Hematopoietic multipotent progenitor cell (in vitro differentiated cells): ENCODE measurements at places on chromosomes 12 and 14.
A peak's percentile ranks its signal among the peaks of the same experiment; 100 is the strongest.

GRCh38 chr12:27967551-27968054 is 4.9 kb downstream of the PTHLH start:
- no peak for DNase-seq

DNA sequence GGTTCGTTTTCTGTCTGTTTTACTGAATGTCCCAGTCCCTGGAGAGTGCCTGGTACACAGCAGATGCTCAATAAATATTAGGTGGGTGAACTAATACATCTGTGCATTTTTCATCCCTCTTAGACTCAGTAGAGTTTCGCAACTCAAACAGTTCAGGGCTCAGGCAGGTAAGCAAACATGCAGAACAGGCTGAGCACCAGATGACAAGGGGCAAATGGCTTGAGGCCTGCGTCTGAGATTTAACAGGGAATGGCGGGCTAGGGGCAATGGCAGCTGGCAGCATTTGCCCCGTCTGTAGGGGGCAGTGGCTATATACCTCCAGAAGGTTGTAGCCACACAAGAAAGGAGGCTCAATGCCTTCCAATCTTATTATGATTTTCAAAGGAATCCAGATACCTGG is 8.6 kb upstream of the RAN start:
- DNase-seq = no peak

GRCh38 chr14:71348394-71348793 is 441.1 kb downstream of the PCNX1 start:
- no peak for DNase-seq

DNA sequence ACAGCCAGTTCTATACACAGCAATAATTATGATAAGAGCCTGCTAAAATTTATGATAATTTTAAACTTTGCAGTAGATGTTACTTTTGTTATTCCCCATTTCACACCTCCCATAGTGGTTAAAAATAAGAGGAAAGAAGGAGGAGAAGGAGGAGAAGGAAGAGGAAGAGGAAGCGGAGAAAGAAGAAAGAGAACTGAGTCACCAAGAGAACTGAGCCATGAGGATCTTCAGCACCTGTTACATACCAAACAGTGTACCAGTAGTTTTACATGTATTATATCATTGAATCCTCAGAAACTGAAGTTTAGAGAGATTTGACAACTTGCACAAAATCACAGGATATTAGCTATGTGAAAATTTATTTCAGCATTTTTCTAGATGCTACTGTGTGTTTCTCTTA is 3.9 kb downstream of the CD163 start:
- no peak for DNase-seq

GRCh38 chr12:51005671-51006070 is 20.5 kb downstream of the SLC11A2 start:
- no peak for DNase-seq

DNA sequence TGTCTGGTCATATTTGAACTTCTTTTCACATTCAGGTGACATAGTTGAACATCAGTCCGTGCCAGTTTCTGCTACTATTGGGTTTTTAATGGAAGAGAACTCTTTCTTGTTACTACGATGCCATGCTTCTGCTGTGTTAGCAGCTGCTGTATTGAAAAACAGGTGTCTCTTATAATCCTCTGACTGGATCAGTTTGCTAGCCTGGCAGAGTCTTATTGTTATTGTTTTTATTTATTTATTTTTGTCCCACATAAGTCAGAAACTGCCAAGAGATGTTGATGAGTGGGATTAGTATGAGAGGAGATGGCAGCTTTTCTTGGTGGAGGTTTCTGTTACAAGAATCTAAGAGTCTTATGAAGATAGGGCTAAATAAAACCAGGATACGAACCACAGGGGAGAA is 14.6 kb downstream of the ETV6 start:
- DNase-seq = no peak

DNA sequence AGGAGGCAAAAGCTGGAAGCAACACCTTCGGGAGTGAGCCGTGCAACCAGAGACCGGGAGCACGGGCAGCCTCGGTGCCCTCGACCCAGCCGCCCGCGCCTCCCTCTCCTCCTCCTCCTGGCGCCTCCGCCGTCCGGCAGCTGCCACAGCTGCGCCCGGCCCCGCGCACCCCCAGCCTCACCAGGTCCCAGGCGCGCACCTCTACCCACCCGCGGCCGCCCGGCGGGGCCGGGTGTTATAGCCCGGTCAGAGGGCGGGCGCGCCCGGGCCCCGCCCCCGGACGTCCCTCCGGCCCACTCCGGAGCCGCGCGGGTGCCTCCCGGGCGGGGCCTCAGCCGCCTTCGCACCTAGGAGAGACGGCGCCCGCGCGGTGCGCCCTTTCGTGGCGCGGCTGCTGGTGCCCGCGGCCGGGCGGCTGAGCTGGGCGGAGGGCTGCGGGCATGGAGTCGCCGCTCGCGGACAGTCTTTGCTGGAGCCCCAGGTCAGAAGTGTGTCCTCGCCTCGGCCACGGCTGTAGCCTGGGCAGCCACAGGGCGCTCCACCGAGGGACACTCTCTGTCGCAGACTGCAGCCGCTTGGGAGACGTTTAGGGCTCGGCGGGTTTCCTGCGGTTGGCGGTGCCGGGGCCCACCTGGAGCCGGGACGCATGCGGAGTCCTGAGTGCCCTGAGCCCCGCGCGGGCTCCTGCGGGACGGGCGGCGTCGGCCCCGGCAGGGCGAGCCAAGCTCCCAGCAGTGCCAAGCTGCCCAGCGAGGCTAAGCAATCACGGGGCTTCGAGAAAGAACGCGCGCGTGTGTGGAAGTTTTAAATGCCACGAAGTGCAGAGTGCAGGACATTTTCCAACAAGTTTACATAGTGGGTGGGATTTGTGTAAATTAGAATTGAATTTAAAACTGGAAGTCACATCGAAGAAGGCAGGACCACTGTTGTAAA is at the start of gene CPM:
Gene CPM (minus strand): TSS at position 211 of the 933 bp plus-strand sequence. CDS start 334 bp downstream, outside the sequence.
- peak; percentile 63 for DNase-seq

- DNase-seq = no peak
Observed at GRCh38 chr14:65156568-65157366, 54.5 kb upstream of the MAX start.
